ENCODE measurements at places on chromosomes 13 and 19.

GRCh38 chr13:39418424-39418823, 184.6 kb downstream of the LHFPL6 start:
- no peak for DNase-seq

GRCh38 chr19:40542202-40542859, 34.3 kb upstream of the SHKBP1 start:
- no peak for DNase-seq

DNA sequence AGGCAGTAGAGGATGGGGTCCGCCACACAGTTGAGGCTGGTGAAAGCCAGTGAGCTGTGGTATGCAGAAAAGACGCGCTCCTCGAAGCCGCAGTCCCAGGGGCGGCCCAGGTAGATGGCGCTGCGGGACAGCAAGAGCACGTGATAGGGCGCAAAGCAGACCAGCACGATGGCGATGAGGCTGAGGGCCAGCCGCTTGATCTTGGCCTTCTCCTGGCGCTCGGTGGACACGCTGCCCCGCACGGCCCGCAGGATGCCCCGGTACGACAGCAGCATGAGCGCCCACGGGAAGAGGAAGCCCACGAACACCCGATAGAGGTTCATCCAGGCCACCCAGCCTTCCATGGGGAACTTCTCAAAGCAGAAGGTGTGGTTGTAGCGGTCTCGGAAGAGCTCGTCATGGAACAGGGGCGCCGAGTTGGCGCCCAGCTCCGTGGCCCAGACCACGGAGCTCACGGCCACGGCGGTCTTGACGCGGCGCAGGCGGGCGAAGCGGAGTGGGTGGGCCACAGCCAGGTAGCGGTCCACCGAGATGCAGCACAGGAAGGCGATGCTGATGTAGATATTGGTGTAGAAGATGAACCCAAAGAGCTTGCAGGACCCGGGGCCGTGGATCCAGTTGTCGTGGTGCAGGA, 6.5 kb upstream of the OPA3 start:
- no peak for DNase-seq

DNA sequence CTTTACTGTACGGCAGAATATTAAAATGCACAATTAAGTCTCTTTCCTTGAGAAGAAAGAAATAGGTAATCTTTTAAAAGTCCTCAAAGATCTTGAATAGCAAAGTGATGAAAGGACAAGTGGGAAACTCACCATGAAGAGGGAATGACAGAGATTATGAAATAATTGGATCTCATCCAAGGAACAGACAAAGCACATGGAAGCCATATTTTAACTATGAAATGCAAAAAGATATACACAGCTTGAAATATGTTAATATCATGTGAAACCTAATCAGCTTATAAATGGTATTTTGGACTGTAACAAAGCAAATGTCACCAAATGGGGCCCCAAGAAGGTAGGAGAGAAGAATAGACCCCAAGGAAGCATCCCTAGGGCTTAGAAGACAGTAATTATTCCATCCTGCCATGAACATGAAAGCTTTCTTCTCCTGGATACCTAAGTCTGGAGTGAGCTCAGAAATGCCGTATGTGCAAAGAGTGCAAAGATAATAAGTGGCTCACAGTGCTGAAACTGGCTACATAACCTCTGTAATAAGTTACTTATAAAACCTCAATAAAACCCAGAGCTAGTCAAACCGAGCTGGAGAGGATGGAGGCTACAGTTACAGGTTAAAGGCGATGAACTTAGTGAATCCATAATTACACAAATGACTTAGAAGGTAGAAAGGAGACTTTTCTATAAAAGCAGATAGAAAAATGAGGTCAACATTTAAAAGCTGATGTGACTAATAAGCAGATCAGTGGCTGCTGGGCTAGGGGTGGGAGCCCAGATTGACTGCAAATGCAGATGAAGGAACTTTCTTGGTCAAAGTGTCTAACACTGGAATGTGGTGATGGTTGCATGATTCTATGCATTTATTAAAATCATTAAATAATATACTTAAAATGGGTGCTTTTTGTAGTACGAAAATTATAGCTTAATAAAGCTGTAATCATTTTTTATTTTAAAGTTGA, 34.4 kb downstream of the DCLK1 start:
- no peak for DNase-seq

DNA sequence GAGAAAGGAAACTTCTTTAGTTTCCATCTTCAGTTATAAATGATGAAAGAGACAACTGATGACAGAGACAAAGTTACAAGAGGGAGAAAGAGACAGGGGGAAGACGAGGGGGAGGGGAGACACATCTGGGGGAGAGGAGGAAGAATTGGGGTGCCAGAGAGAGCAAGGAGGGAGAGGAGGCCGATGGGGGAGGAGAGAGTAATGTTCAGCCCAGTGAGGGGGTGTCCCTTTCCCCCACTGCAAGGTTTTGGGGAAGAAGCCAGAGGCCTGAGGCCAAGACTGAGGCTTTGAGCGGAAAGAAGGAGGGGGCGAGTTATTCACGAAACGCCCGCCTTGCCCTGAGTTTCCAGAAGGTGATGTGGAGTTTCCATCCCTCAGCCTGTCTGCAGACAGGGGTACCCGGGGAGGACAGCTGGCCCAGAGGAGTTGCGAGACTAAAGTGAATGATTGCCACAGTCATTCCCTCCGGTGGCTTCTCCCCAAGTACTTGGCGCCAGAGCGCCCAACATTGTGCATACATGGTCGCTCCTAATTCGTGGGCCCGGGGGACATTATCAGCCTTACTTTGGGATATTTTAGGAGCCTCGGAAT, 558 bp upstream of the PPAN start:
- DNase-seq = no peak

DNA sequence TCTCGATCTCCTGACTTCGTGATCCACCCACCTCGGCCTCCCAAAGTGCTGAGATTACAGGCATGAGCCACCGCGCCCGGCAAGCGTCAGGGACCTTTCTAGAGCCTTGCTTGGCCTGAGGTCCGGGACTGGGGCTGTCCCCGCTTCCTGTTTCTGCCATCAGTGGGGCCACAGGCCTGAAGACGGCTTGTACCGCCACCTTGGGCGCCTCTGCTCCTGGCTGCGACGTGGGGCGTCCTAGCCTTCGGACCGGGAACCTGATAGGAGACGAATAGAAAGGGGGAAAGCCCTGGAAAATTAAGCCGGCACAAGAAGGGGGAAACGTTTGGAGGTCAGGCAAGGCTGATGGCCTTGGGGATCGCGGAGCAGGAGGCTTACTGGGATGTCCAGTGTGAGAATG, 35.1 kb downstream of the RNF6 start:
- no peak for DNase-seq
